ENCODE measurements at places on chromosomes 5 and 9. TPM values are rescaled to one million over a fixed set of nuclear protein-coding genes. Genes with fewer than 3 reads are reported as not detected.

The CCDC152 gene
- total RNA-seq = 0.23 TPM

The SNAPC4 gene
- total RNA-seq = 7.5 TPM

- no peak for DNase-seq
Observed at GRCh38 chr5:139980765-139981164, 62.3 kb downstream of the NRG2 start.

DNA sequence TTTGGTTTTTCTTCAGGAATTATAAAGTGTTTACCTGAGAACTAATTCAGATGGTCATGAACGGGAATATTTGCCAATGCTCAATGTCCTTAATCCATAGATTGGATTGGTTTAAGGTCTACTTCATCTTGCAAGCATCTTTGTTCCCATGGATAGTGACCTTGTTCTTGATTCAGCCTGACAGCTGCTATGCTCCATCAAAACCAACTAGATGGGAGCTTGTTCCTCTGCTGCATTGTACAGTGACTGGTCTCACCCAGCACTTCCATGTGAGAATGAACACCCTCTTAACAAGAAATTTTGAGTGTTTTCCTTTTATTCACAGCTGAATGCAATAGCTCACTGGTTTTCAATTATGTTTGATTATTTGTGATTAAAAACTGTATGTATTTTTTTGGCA is 312.6 kb upstream of the ACTBL2 start:
- peak; percentile 43 for DNase-seq
